ENCODE measurements at places on chromosomes 1 and 21.

DNA sequence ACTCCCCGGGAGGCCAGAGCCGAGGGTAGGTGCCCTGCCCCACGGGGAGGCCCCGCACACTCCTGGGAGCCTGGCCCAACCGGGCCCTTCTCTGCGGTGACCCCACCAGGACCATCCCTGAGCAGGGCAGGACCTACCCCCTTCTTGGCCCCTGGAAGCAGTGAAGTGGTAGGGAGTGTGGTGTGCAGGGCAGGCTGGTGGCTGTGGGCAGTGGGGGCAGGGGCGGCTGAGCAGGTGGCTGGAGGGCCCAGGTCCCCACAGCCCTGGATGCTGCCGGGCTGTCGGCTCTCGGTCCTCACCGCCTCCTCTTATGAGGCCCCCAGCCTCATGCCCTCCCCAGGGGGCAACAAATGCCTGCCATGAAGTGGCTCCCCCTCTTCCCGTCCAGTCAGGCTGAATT lies 19.5 kb downstream of the PLCH2 start:
- no peak for DNase-seq

- DNase-seq: no peak
These were observed 240.1 kb downstream of the NPHP4 start for GRCh38 chr1:5751833-5752745.

GRCh38 chr1:108320849-108321248 lies 77.0 kb upstream of the NBPF4 start:
- no peak for DNase-seq

DNA sequence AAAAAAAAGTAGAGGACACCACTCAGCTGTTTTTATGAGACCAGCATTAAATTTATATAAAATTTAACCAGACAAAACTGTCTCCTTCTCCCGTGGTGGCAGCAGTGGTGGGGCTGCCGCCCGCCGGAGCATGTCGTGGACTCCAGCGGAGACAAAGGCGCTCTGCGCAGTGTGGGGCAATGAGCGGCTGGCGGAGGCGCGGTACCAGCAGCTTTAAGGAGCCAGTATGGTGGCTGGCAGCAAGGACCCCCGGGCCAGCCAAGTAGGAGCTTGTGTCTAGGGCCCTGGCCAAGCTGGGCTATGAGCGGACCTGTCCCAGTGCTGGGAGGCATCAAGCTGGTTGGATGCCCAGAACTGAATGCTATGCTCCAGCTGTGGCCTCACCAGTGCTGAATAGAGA lies 2102.9 kb downstream of the NCAM2 start:
- DNase-seq: no peak

DNA sequence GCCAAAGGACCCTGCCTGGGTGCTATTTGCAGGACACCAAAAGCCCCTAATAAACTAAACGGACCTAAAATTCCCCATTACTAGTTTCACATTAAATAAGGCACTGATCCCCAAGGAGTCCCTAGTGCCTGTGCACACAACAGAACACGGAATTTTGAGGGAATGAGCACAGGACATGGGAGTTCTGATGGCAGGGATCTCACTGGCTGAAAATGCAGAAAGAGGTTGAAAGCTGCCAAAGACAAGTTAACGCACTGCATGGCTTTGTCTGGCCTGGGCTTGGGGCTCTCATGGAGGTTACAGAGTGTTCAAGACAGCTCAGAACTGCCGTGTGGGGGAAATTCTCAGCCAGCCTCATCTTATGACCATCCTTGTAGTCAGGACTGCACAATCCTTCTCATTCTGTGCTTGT lies 15.6 kb upstream of the ATP1B1 start:
- DNase-seq: no peak

- DNase-seq: no peak
These were observed 59.3 kb downstream of the PLPP3 start for GRCh38 chr1:56520016-56520601.

DNA sequence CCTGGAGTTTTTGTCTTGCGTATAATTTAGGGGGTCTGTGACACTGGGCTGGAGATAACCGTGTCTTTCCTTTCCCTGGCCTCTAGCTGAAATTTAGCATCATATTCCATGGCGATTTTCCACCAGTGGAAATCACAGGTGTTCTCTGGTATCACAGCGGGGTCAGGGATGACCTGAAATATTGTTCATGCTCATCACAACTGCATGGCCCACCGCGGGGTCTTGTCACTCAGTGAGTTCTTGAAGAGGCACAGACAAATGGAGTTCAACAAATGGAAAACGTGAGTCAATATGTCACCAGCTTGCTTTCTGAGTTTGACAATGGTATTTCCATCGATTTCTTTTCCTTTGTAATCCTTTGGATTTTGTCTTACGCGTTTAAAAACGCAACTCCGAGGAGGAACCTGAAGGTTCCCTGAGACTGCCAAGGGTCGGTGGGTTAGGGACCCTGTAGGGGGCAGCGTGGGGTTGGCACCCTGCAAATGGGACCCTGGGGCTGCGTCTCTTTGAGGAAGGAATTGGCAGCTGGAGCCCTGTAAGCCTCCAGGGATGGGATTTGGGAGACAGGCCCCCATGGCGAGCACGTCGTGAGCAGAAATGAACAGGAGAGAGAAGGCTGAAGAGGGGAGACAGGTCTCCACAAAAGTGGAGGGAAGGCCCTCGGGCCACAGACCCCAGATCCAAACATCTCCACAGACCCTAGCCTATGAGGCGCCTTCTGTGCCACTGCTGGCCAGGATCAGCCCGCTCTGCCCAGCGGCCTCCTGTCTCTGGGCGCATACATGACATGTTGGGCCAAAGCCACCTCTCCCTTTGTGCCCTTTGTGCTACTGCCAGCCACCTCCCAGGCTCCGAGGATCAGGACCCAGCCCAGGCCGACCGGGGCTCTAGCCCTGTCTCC lies 32.1 kb upstream of the RUNX3 start:
- DNase-seq: no peak

DNA sequence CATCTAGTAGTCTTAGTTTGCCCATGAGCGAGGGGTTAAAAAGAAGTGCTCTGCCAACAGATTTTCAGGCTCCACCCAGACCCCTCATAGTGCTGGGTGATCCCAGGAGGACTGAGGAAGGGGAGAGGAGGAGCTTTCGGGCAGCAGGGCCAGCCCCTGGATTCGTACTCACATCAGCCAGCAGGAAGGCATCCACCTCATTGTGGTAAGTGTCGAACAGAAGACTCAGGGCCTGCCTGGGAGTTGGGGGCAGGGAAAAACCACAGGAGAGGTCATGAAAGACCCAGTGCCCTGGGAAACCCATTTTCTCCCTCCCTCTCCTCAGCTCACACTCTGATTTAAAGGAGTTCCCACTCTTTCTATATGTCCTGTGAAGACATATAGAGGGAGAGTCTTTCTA lies 34.9 kb downstream of the PIK3C2B start:
- no peak for DNase-seq

DNA sequence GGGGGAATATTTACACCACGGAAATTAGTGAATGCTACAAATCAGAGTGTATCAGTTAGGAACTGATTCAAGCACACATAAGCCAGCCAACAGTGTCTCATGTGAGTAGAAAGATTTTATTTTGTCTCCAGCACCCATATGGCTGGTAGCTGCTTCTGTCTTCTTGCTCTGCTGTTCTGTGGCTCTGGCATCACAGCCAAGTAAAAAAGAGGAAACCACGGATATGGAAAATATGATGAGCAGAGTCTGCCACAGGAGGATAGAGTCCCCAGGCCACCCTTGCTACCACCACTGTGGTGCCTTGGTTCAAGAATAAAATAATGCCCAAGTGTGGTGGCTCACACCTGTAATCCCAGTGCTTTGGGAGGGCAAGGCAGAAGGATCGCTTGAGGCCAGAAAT lies 53.6 kb upstream of the SPOCD1 start:
- peak; percentile 31 for DNase-seq
